ENCODE measurements at places on chromosomes 1 and 21. TPM values are rescaled to one million over a fixed set of nuclear protein-coding genes. Genes with fewer than 3 reads are reported as not detected.

GRCh38 chr1:201468501-201468843, 516 bp downstream of the PHLDA3 start:
- no peak for DNase-seq

- no peak for DNase-seq
Observed at GRCh38 chr1:66575739-66576138, 41.8 kb downstream of the SGIP1 start.

- DNase-seq = no peak
Observed at GRCh38 chr1:23964235-23964668, 4.6 kb downstream of the PNRC2 start.

The KRTAP13-4 gene
- not detected for total RNA-seq

Measured in HT1080 (cell line).